MV-4-11 (cell line): ENCODE measurements at places on chromosomes 7 and 10.

GRCh38 chr7:33643530-33643929 is 261.8 kb upstream of the BMPER start:
- DNase-seq: no peak

DNA sequence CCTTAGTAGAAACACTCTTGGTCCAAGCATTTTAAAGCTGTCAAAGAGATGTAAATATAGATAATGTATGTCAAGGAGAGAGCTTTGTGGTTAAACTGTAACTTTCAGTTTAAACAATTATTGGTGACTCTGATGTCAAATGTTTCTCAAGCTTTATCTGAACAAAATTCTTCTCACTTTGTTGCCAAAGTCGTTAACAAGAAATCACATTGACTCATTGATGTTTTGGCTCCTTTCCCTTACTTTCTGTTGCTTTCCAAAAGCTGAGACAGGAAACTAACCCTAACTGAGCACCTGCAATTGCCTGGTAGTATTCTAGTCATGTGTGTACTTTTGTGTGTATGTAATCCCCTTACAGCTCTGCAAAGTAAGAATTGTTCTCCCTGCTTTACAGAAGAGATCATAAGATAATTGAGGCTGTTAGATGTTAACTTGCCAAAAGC is 108.5 kb downstream of the CFTR start:
- no peak for DNase-seq

DNA sequence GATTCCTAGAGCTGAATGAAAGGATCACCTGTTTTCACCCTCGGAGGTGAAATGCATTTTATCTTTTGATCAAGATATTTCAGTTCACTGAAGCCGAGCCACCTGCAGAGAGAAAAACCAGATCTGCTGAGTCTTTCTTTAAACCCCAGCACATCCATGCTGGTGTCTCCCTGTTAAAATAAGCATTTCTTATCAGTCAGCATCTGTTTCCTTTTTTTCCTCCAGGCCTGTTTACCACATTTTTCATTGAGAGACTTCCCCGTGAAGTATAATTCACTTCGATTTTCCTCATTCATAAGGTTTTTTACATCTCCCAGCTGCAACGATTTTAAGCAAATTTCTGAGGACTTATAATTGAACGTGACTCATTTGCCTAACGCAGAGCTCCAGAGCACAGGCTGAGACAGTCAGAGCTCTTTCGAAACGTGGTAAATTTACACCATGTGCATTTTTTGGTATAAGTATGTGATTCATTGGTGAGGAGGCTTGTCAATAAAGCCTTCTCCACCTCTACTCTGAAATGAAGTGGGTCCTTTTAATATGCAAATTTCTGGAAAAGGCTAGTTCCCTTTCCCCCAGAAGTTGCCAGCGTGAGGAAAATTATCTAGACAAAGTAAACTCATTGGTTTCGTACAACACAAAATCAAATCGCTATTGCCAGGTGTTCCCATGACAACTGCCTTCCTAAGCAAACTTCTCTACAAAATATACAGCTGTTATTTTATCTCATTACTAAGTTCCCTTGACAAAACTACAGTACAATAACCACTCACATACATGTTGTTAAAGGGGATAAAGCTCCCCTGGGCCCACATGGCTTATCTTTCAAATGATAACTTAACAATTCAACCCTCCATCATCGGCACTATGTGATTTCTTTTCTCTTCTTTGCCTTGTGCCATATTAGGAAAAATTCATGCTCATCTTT is 374.8 kb upstream of the AKR1E2 start:
- DNase-seq: peak; percentile 57

GRCh38 chr7:141397236-141398163 is 153.7 kb upstream of the AGK start:
- DNase-seq: no peak
